Adrenal gland (tissue), 19 donors: ENCODE measurements at places on chromosomes 1 and 21.

DNA sequence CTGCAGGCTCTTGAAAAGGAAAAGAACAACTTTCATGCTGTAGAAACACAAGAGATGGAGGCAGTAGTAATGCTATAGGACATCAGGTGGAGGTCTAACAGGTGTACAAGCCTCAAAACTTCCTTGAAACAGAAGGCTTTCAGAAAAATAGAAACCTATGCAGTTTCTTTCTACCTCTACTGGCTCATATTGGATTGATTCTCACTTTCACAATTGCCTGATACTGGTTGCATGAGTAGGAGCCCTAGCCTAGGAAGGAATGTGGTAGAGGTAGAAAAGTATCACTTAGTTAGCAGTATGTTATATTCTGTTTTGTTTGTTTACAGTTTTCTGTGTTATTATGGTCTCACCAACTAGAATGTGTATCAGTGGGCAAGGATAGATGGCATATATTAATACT, 175.4 kb upstream of the GORAB start:
- H3K27me3 ChIP-seq: no peaks in the 10 kb centered on the region
- H3K27ac ChIP-seq: no peak overlapping the region
- H3K4me3 ChIP-seq: no peak overlapping the region
- DNase-seq: no peak
- H3K36me3 ChIP-seq: no peaks in the 10 kb centered on the region

GRCh38 chr1:32336963-32337675, 1.1 kb upstream of the MARCKSL1 start:
- H3K4me1 ChIP-seq: peaks cover 6% of the 10 kb centered on the region
- H3K27ac ChIP-seq: no peak overlapping the region
- no peaks in the 10 kb centered on the region for H3K27me3 ChIP-seq
- no peak overlapping the region for H3K4me3 ChIP-seq

DNA sequence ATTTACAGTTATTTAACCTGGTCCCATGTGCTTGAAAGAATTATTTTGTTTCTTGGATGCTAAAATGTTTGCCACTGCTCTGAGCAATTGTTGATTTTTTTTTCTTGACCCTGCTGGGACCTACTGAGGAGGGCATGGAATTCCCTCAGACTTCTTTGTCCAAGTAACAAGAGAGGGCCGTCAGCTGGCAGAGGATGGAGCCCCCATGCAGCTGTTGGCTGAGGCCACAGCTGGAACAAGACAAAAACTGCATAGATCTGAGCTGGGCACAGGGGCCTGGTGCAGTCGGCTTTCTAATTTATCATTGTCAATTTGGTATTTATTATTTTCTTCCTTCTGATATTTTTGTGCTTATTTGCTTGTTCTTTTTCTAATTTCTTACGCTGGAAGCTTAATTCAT, 39.6 kb upstream of the ABCG1 start:
- no peaks in the 10 kb centered on the region for H3K36me3 ChIP-seq
- H3K27ac ChIP-seq: no peak overlapping the region
- no peak for DNase-seq
- no peaks in the 10 kb centered on the region for H3K27me3 ChIP-seq
- no peak overlapping the region for H3K4me3 ChIP-seq

GRCh38 chr1:84876353-84876752, 16.7 kb downstream of the LPAR3 start:
- H3K27me3 ChIP-seq: no peaks in the 10 kb centered on the region
- no peak overlapping the region for H3K4me3 ChIP-seq
- DNase-seq: no peak
- no peaks in the 10 kb centered on the region for H3K4me1 ChIP-seq

DNA sequence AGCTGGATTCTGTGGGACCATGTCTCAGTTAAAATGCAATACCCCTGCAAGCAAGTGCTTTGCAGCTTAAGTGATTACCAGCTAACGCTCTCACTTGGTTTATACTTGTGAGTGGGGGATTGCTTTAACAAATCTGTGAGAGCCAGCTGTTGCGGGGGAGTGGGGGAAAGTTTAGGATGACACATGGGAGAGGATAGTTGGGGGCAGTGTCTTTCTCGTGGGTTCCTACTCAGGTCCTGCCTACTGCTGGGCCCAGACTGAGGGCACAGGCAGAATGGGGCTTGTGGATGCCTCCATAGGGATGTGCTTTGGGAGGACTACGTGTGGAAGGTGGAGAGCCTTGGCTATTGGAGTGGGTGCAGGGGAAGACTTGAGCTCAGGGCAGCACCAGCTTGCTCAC, 60.1 kb downstream of the ELK4 start:
- no peak overlapping the region for H3K4me3 ChIP-seq
- peaks cover 34% of the 10 kb centered on the region for H3K27me3 ChIP-seq
- no peaks in the 10 kb centered on the region for H3K36me3 ChIP-seq
- no peaks in the 10 kb centered on the region for H3K4me1 ChIP-seq
- no peak for DNase-seq

GRCh38 chr1:223210788-223211120, 67.7 kb upstream of the TLR5 start:
- H3K27me3 ChIP-seq: no peaks in the 10 kb centered on the region
- H3K27ac ChIP-seq: no peak overlapping the region
- no peaks in the 10 kb centered on the region for H3K4me1 ChIP-seq
- no peaks in the 10 kb centered on the region for H3K36me3 ChIP-seq
- no peak for DNase-seq

DNA sequence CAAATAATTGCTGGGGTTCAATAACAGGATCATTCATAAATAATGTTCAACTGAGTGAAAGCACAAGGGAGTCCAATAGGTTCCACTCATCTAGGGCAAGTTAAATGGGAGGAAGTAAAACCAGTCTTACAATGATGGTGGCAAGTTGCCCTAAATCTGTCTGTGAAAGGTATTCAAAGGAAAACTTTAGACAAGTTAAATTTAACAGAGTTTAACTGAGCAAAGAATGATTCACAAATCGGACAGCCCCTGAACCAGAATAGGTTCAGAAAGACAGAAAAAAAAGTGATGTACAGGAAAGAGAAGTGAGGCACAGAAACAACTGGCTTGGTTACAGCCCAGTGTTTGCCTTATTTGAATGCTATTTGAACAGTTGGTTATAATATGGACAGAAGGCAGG, 183.5 kb upstream of the ADGRL4 start:
- DNase-seq: no peak
- H3K4me3 ChIP-seq: no peak overlapping the region
- no peak overlapping the region for H3K27ac ChIP-seq
- no peaks in the 10 kb centered on the region for H3K27me3 ChIP-seq
- no peaks in the 10 kb centered on the region for H3K36me3 ChIP-seq
- H3K4me1 ChIP-seq: no peaks in the 10 kb centered on the region

GRCh38 chr1:53608071-53608470, 130.9 kb downstream of the GLIS1 start:
- no peak overlapping the region for H3K27ac ChIP-seq
- no peak for DNase-seq
- H3K4me1 ChIP-seq: no peaks in the 10 kb centered on the region
- no peaks in the 10 kb centered on the region for H3K36me3 ChIP-seq
- H3K4me3 ChIP-seq: no peak overlapping the region

DNA sequence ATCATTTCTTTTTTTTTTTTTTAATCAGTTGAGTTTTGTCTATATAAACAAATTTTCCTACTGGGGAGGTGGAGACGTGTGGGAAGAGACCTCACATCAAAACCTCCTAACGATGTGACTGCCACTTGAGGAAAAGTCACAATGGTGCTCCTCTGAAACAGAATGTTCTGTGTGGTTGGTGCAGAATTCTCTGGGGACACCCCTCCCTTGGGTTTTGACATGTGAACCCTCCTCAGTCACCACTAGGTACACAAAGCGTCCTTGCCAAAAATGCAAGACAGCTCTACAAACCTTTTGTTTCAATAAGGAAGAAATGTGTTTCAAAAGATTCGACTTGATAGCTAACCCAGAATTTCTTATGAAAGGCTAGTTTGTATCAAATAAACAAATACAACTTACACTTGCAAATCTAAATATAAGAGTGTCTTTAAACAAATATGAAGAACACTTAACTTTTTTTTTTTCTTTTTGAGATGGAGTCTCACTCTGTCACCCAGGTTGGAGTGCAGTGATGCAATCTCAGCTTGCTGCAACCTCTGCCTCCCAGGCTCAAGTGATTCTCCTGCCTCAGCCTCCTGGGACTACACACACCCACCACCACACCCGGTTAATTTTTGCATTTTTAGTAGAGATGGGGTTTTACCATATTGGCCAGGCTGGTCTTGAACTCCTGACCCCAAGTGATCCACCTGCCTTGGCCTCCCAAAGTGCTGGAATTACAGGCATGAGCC, 9.3 kb downstream of the SLC25A24 start:
- DNase-seq: no peak
- H3K36me3 ChIP-seq: no peaks in the 10 kb centered on the region
- H3K4me3 ChIP-seq: no peak overlapping the region

DNA sequence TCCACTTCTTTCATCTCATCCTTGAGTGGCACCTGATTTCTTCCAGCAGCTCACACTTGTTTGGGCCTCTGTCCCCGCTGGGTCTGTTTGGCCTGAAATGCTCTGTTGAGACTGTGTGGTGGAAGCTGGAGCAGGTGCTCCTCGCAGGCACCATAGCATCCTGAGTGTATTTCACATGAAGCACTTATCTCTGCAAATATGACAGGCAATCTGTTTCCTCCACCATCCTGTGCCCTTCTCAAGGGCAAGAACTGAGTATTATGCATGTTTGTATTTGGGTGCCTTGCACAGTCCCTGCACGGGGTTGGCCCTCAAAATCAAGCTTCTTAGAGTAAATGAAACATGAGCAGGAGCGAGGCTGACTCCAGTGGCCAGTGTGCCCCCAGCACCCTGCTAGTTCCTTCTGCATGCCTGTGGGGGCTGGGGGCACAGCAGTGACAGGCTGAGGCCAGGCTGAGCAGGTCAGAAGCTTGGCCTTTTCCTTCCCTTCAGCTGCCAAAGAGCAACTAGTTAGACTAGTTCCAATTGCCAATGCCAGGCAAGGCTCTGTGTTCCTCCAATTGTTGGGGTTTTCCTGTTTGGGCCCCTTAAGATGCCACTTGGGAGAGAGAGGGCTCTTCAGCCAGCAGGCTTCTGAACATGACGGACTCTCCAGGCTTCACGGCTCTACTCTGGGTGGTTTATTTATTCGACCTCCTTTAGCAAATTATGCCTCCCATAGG, 129.6 kb upstream of the ATP1A1 start:
- H3K4me3 ChIP-seq: no peak overlapping the region
- H3K4me1 ChIP-seq: no peaks in the 10 kb centered on the region
- H3K36me3 ChIP-seq: no peaks in the 10 kb centered on the region
- no peak for DNase-seq
- H3K27me3 ChIP-seq: no peaks in the 10 kb centered on the region

GRCh38 chr21:16002874-16003466, 273.2 kb downstream of the USP25 start:
- no peak overlapping the region for H3K27ac ChIP-seq
- no peaks in the 10 kb centered on the region for H3K4me1 ChIP-seq
- DNase-seq: no peak
- no peak overlapping the region for H3K4me3 ChIP-seq

GRCh38 chr1:221739018-221739676, 2.7 kb downstream of the DUSP10 start:
- no peak overlapping the region for H3K27ac ChIP-seq
- H3K4me1 ChIP-seq: peaks cover 20% of the 10 kb centered on the region
- no peak for DNase-seq

DNA sequence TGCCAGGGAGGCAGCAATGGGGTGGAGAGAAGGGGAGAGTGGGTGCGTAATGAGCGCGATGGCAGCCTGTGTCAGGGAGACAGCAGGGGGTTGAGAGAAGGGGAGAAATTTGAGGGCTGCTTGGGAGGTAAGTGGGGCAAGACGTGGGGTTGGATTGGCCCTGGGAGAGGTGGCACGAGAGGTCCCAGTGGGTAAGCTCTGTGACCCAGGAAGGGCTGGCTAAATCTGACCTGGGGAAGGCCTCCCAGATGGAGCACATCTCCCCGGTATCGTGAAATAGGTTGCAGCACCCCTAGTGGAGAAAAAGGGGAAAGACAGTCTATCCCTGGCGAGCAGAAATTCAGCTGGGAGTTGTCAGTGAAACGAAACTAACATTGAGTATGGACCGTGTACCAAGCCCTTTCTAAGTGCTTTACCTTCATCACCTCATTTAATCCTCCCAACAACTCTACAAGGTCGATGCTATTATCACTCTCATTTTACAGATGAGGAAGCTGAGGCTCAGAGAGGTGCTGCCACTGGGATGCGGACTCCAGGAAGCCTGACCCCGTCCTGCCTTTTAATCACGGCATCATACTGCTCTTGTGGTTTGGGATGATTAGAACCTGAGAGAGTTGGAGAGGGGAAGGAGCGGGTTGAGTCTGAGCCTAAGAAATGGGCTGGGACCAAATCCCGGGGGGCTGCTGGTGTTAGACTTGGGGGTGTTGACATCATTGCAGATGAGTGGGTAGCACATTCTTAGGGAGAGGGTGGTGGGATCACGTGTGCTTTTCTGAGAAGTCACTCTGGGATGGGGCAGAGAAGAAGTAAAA, 56.6 kb upstream of the RPL11 start:
- H3K27me3 ChIP-seq: no peaks in the 10 kb centered on the region
- H3K27ac ChIP-seq: peak overlapping the region; percentile 74
- DNase-seq: peak; percentile 67
- peak overlapping the region; percentile 21 for H3K4me3 ChIP-seq

- no peaks in the 10 kb centered on the region for H3K27me3 ChIP-seq
- DNase-seq: no peak
Observed at GRCh38 chr21:36582271-36582670, 102.3 kb upstream of the CLDN14 start.

- H3K4me3 ChIP-seq: no peak overlapping the region
- H3K36me3 ChIP-seq: no peaks in the 10 kb centered on the region
- no peak for DNase-seq
- H3K27me3 ChIP-seq: peaks cover 25% of the 10 kb centered on the region
- H3K27ac ChIP-seq: no peak overlapping the region
Observed at GRCh38 chr21:37005548-37006485, 685 bp upstream of the RIPPLY3 start.

- no peaks in the 10 kb centered on the region for H3K27me3 ChIP-seq
- no peak overlapping the region for H3K4me3 ChIP-seq
- DNase-seq: no peak
- H3K27ac ChIP-seq: no peak overlapping the region
Observed at GRCh38 chr1:66464802-66465201, 69.2 kb upstream of the SGIP1 start.

DNA sequence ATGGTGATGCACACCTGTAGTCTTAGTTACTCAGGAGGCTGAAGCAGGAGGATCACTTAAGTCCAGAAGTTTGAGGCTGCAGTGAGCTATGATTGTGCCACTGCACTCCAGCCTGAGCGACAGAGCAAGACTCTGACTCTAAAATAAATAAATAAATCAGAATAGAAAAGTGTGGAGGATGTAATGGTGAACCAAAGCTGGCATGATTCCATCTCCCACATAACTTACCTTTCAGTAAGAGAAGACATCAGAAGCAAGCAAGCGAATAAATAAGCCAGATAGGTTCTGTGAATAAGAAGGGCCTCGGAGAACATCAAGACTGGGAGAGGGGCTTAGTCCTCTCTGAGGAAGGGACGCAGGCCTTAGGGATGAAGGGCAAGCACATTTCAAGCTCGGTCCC, 59.5 kb downstream of the TOMM20 start:
- no peak overlapping the region for H3K4me3 ChIP-seq
- H3K27ac ChIP-seq: peak overlapping the region; percentile 4
- H3K4me1 ChIP-seq: peaks cover 15% of the 10 kb centered on the region
- DNase-seq: no peak
- H3K36me3 ChIP-seq: no peaks in the 10 kb centered on the region
